ENCODE measurements at places on chromosomes 2 and 18.

DNA sequence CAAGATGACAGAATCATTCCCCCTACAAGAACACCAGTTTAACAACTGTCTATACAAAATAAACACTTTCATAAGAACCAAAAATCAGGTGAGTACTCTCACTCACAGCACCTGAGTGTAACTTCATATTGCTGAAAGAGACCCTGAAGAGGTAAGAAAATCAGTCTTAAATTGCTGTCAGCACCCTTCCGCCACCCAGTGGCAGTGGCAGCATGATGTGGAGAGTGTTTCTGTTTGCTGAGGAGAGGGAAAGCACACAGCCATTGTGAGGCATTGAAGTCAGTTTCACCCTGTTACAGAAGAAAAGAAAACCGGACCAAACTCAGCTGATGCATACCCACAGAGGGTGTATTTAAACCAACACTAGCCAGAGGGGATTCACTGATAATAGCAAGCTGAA is 1240.8 kb upstream of the CRIM1 start:
- no peaks in the 10 kb centered on the region for H3K4me1 ChIP-seq
- no peak overlapping the region for H3K4me3 ChIP-seq
- no peaks in the 10 kb centered on the region for H3K27me3 ChIP-seq
- no peak for DNase-seq
- H3K27ac ChIP-seq = no peak overlapping the region
- H3K36me3 ChIP-seq = no peaks in the 10 kb centered on the region

GRCh38 chr2:25228848-25229278 is 60.5 kb upstream of the POMC start:
- H3K27me3 ChIP-seq = no peaks in the 10 kb centered on the region
- H3K4me1 ChIP-seq = peaks cover 12% of the 10 kb centered on the region
- peak; percentile 89 for DNase-seq
- peaks cover 7% of the 10 kb centered on the region for H3K36me3 ChIP-seq
- no peak overlapping the region for H3K27ac ChIP-seq

GRCh38 chr2:11920993-11921583 is 174.7 kb downstream of the LPIN1 start:
- no peaks in the 10 kb centered on the region for H3K36me3 ChIP-seq
- no peak overlapping the region for H3K4me3 ChIP-seq
- H3K4me1 ChIP-seq = no peaks in the 10 kb centered on the region
- DNase-seq = no peak
- no peak overlapping the region for H3K27ac ChIP-seq

DNA sequence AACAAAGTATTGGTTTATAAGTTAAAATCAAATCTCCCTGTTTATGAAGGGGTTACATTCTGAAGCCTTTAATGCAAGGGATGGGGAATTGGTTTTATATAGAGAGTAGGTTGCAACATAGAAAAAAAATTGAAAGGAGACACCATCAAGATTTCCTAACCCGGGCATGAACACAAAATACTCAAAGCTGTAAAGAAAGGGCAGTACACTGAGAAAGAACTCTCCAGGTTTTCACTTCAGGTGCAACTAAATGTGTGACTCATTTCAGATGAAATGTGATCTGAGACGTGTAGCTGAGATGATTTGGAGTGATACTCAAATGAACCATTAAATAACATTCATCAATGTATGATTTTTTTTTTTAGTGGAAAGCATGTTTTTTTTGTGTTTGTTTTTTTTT is 43.6 kb downstream of the SANBR start:
- H3K27me3 ChIP-seq = no peaks in the 10 kb centered on the region
- no peak overlapping the region for H3K4me3 ChIP-seq
- H3K27ac ChIP-seq = no peak overlapping the region
- no peaks in the 10 kb centered on the region for H3K4me1 ChIP-seq

GRCh38 chr2:129080715-129081476 is 762.2 kb upstream of the HS6ST1 start:
- no peaks in the 10 kb centered on the region for H3K27me3 ChIP-seq
- H3K27ac ChIP-seq = no peak overlapping the region
- peak; percentile 26 for DNase-seq
- H3K4me3 ChIP-seq = no peak overlapping the region

DNA sequence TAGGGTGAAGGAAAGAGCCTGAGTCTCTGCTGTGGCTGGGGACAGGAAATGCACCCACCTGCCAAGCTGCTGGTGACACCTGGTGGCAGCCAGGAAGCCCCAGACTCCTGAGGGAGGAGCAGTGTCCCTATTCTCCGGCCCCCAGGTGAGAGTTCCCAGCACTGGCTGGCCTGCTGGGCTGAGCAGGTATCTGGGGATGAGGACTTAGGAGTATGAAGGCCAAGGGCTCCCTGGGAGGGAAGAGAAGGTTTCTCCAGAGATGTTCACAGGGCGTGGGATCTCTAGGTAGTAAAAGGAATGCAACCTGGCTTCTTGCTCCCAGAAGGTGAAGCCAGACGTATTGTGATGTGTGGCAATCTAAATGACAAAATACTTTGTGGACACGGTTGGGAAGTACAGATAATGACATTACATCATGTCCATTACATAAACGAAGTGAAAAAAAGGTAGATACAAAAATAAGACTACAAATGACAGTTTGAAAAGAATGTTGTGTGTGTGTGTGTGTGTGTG is 75.8 kb upstream of the SLC1A4 start:
- DNase-seq = no peak
- no peak overlapping the region for H3K27ac ChIP-seq
- H3K27me3 ChIP-seq = no peaks in the 10 kb centered on the region
- H3K4me3 ChIP-seq = no peak overlapping the region

GRCh38 chr18:44786257-44786656 is 105.6 kb downstream of the SETBP1 start:
- no peak overlapping the region for H3K4me3 ChIP-seq
- no peak overlapping the region for H3K27ac ChIP-seq
- H3K4me1 ChIP-seq = peaks cover 4% of the 10 kb centered on the region
- no peak for DNase-seq

GRCh38 chr2:29582062-29582461 is 339.3 kb downstream of the ALK start:
- DNase-seq = no peak
- H3K4me3 ChIP-seq = no peak overlapping the region
- no peaks in the 10 kb centered on the region for H3K4me1 ChIP-seq
- no peak overlapping the region for H3K27ac ChIP-seq
- no peaks in the 10 kb centered on the region for H3K27me3 ChIP-seq
- no peaks in the 10 kb centered on the region for H3K36me3 ChIP-seq

DNA sequence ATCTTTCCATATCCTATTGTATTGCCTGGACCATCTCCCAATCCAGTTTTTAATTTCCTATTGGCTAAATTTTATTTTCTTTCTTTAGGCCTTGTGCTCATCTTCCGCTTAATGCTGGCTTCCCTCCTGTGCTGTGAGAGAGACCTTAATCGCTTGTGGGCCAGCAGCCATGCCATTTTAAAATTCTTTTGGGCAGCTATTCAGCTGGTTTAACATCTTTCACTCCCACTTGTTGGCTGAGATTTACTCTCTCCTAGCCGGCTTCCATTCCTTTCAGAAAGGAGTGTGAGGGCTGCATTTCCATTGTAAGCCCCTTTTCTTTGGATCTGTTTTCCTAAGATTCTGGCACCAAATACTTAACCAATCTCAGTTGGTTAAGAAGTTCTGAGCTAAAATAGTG is 140.9 kb upstream of the RASGRP3 start:
- no peaks in the 10 kb centered on the region for H3K36me3 ChIP-seq
- H3K4me3 ChIP-seq = no peak overlapping the region
- no peak overlapping the region for H3K27ac ChIP-seq
- no peak for DNase-seq

- DNase-seq = no peak
- no peak overlapping the region for H3K4me3 ChIP-seq
- H3K36me3 ChIP-seq = peaks cover 3% of the 10 kb centered on the region
- H3K27ac ChIP-seq = no peak overlapping the region
- no peaks in the 10 kb centered on the region for H3K27me3 ChIP-seq
These were observed 121.8 kb downstream of the CTIF start for GRCh38 chr18:48660346-48661228.

DNA sequence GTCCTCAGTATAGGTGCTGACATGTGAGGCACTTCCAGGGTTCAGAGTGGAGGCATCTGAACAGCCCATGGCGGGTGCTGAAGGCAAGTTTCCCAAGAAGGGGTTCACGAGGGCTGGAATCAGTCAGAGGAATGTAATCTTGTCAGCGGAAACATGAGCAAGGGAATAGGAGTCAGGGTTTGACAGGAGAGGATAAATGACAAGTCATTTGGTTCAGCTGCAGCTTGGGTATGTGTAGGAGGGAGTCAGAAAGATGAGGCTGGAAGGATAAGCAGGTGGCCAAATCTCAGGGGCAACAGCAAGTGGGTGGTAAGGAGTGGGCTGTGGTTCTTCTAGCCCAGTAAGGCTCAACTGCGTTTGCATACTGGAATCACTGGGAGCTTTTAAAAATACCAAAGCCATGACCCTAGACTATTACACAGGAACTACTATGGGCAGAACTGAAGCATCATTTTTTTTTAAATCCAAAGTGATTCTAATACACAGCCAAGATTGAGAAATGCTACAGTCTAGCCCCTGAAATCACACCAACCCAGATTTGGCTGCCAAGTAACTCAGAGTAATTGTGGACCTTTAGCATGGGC is 41.8 kb upstream of the NAB1 start:
- H3K4me3 ChIP-seq = no peak overlapping the region
- no peak overlapping the region for H3K27ac ChIP-seq
- peaks cover 2% of the 10 kb centered on the region for H3K4me1 ChIP-seq
- no peaks in the 10 kb centered on the region for H3K36me3 ChIP-seq

- no peak for DNase-seq
- H3K4me3 ChIP-seq = no peak overlapping the region
- H3K4me1 ChIP-seq = no peaks in the 10 kb centered on the region
- no peaks in the 10 kb centered on the region for H3K36me3 ChIP-seq
These were observed 75.0 kb upstream of the NETO1 start for GRCh38 chr18:72942766-72943165.

GRCh38 chr2:238817891-238818290 is 30.0 kb upstream of the TWIST2 start:
- no peak overlapping the region for H3K4me3 ChIP-seq
- H3K36me3 ChIP-seq = no peaks in the 10 kb centered on the region
- H3K27ac ChIP-seq = no peak overlapping the region
- peaks cover 6% of the 10 kb centered on the region for H3K27me3 ChIP-seq
- DNase-seq = no peak
- no peaks in the 10 kb centered on the region for H3K4me1 ChIP-seq

DNA sequence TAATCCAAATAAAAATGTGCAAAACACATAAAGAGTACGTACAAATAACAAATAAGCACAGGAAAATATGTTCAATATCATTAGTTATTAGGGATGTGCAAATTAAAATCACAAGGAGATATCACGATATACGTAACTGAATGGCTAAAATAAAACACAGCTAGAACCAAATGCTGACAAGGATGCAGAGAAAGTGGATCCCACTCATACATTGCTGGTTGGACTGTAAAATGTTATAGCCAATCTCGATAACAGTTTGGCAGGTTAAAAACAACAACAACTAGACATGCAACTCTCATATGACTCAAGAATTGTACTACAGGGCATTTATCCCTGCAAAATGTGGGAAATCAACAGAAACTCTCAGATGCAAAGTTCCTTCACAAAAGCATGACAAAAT is 553.9 kb downstream of the ADCYAP1 start:
- H3K4me1 ChIP-seq = no peaks in the 10 kb centered on the region
- no peak overlapping the region for H3K27ac ChIP-seq
- H3K4me3 ChIP-seq = no peak overlapping the region

DNA sequence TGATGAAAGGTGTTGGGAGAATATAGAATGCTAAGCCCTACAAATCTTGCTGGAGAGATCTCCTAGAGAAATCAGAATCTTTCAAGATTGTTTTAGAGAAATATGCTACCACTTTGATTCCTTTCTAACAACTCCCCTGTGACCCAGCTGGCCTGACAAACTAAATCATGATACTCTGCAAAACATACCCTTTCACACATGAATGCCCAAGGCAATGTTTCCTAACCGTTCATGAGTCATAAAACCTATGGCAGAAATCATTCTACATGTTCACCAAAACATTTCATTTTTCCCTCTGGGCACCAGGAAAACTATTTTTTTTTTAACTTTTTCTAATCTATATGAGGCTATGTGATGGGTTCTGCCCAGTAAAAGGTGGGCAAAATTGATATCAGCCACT is 77.8 kb upstream of the SETBP1 start:
- H3K27ac ChIP-seq = no peak overlapping the region
- DNase-seq = no peak
- no peaks in the 10 kb centered on the region for H3K27me3 ChIP-seq
- H3K36me3 ChIP-seq = no peaks in the 10 kb centered on the region
- H3K4me3 ChIP-seq = no peak overlapping the region

GRCh38 chr2:119736021-119736420 is 23.7 kb upstream of the PTPN4 start:
- H3K4me1 ChIP-seq = no peaks in the 10 kb centered on the region
- DNase-seq = no peak
- no peaks in the 10 kb centered on the region for H3K36me3 ChIP-seq
- H3K27ac ChIP-seq = no peak overlapping the region
- no peaks in the 10 kb centered on the region for H3K27me3 ChIP-seq

DNA sequence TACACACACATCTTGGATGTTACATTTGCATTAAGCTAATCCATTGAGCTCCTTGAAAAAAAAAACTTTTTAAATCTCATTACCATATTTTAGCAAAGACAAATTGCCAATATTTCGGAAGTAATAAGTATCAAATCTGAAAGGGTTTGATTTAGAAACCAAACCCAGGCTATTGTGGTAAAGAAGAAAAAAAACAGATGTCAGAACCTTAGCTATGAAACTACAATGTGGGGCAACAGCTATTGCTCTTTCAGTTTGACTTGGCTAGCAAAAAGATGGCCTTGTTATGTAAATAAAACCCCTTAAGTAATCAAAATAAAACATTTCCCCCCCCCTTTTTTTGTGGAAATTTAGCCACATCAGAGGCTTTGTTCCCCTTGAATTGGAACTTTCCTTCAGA is 41.2 kb upstream of the REG3A start:
- H3K27me3 ChIP-seq = no peaks in the 10 kb centered on the region
- no peak overlapping the region for H3K27ac ChIP-seq
- no peaks in the 10 kb centered on the region for H3K36me3 ChIP-seq
- no peak overlapping the region for H3K4me3 ChIP-seq
- no peaks in the 10 kb centered on the region for H3K4me1 ChIP-seq

DNA sequence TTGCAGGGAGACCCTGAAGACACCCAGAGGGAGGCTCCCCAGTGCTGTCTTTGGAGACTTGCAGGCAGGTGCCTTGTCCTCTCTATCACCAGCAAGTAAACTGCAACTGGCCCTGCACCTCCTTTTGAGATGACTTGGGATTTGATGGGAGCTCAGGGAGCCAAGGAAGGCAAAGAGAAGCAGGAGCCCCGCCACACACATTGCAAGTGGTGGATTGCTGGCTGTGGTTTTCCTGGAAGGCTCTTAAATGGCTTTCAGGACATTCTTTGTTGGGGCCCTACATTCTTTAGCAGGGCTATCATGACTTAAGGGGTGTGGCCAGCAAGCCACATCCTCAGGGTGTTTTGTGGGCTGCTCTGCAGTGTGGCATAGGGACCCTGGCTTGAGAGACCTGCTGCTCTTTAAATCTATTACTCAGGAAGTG is 39.9 kb upstream of the CDC42EP3 start:
- H3K4me1 ChIP-seq = peaks cover 5% of the 10 kb centered on the region
- H3K36me3 ChIP-seq = no peaks in the 10 kb centered on the region

Measured in lung (tissue), 17 donors.